Stimulated activated CD4-positive, alpha-beta T cell treated with anti-CD3 and anti-CD28 coated beads, Interleukin-15, amount 100 ng/mL, for 1 hour (primary cell): ENCODE measurements at places on chromosomes 12 and 14.

- DNase-seq: no peak
Observed at GRCh38 chr12:85765453-85765869, 70.7 kb downstream of the RASSF9 start.

DNA sequence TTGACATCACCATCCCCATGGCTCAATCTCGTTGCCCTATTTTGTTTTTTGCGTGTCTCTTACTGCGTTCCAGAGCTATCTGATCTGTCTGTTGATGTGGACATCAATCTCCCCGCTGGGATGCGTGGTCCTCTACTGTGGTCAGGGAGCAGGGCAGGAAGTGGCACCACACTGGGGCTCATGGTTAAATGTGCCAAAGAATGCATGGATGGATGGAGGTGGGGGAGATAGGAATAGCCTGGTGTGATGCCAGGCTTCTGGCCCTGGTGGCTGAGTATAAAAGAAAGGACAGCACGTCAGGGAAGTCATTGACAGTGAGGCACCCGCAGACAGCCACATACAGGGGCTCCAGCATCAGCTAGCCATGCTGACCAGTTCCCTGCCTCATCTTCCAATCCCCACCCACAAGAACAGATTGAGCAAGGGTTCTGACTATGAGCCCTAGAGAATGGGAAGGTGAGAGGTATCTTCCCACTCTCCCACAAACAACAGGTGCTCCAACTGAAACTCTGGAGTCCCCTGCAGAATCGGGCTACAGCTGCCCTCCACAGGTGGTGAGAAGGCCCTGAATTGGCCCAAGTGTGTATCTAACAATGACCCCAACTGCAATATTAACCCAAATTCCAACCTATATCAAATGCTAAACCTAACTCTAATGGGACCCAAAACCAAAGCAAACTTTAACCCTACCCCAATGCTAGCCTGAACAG, 2.7 kb upstream of the BEGAIN start:
- DNase-seq: no peak

- no peak for DNase-seq
Observed at GRCh38 chr12:22539055-22539454, 5.3 kb downstream of the C2CD5 start.

DNA sequence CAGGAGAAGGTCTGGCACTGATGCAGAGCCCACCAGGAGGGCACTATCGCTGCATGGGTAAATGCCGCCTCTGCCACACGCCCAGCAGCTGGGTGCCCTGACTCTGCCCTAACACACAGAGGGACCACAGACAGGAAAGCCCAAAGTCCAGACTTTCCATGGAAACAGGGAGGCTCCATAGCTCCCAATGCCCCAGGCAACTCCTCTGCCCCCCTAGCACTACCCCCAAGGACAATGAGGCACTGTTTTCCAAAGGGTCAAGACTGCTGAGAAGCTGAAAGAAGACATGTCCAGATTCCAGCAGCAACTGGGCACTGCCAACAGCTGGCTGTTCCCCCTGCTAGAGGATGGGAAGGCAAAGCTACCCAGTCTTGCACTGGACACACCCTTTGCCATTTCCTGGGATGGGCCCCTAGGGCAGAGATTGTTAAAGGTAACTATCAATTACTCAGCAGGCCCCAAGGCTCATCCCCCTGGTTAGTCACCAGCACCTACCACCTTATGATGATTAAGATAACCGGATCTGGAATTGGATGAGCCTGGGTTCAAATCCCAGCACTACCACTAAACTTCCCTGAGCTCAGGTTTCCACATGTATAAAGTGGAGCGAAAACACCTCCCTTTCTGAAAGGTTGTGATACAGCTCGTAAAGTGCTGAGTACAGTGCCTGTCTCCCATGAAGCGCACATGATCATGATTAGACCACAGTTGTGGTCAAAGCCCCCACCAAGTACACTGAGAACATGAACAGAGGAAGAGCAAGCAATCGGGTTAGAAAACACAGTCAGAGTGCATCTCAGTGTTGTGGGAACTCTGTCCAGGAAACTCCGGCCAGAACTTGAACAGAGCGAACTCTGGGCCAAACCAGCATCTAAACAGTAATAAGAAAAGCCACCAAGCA, 3.3 kb downstream of the PXN start:
- no peak for DNase-seq

GRCh38 chr14:68945585-68946488, 33.3 kb downstream of the ACTN1 start:
- DNase-seq: no peak

- DNase-seq: no peak
Observed at GRCh38 chr12:25384893-25385248, 134.1 kb upstream of the KRAS start.

- DNase-seq: no peak
Observed at GRCh38 chr12:15372352-15372751, 50.0 kb downstream of the PTPRO start.

DNA sequence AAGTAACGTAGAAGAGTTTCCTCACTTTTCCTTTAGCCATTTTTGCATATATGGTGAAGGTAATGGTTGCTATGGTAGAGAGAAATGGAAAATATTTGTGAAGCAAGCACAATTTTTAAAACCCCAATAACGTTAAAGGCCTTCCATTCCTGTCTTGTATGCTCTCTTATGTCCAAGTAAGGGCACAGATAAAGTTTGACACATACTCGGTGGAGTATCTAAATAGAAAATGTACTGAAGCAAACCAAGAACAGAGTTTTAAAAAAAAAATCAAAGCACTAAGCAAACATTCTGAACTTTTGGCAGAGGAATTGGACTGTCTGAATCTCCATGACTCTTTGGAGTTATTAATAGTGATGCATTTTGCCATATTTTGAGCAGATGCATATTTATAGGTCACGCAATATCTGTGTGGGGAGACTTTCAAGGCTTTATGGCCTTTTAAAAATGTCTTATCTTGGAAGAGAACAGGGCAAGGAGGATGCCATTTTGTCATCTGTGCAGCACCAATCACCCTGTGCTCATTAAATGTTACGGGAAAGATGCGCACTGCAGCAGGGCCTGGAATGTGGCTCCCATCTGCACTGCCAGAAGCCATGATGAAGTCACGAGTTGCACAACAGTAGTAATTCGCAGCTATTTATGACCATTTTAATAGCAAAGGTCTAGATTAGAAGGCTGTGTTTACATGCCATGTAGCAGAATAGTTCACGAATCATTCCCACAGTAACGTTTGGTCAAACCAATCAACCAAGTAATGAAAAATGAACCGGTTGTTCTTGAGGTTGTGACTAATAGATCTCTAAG, 23.3 kb upstream of the AMIGO2 start:
- DNase-seq: no peak

- no peak for DNase-seq
Observed at GRCh38 chr12:87813476-87814234, 215.5 kb downstream of the C12orf50 start.

DNA sequence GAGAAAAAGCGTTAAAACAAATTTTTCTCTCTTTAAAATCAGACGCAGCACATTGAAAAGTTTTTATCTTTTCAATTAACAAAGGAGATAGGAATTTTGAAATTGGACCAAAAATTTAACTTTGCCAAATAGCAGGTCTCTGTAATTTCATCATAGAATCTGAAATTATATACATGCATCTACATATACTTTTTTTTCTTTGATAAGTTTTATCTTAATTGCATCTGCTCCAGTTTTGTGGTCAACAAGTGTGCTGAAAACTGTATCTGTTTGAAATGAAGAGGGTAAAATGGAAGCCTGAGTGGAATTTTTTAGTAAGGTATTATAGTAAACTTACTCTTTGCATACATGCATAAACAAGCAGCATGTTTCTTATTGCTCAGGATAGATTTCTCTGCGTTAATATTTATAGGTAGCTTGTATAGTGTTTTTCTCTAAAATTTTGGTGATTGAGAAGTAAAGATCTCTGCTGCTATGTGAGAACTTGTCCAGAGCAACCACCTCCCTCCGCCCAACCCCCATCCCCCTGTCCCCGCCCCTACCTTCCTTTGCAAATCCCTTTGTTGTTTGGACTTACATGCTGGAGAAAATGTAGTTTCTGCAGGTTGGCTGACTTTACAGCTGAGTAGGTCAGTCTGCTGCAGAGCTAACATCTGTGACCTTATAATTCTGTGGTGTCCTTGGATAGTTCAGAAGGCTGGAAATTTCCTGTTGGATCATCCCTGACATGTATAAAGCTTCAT, 64.6 kb downstream of the VRK1 start:
- DNase-seq: no peak

DNA sequence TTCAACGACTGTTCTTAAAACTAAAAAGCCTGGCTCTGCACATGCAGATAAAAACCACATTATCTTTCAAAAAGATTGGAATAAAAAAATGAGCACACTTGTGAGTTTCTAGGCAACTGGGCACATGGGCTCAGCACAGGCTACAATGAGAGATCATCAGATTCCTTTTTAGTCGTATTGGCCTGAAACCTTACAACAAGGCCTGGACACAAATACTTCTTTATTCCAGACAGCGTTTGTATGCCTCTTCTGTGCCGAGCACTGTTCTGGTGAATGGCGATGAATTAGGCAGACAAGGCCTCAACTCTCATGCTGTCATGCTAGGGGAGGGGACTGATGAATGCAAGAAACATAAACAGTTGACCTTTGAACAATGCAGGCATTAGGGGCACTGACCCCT, 463.0 kb downstream of the AACS start:
- DNase-seq: no peak

DNA sequence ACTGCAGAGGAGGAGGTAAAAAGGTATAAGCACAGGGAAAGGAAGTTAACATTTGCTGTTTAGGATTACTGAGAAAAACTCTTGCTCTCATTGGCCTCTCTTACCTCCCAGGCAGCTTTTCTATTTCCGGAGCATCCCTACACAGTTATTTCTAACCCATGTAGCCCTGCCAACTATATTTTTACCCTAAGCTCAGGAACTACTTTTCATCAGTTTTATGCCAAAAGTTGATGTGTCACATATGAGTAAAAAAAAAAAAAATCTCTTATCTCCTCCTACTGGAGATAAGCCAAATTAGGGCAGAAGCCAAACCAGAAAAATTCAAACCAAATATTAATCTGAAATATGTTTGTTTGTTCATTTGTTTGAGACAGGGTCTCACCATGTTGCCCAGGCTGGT, 34.4 kb upstream of the PSMA6 start:
- no peak for DNase-seq

- no peak for DNase-seq
Observed at GRCh38 chr12:104130760-104131159, 7.2 kb downstream of the NFYB start.
